ENCODE measurements at places on chromosomes 16 and 17. TPM values are rescaled to one million over a fixed set of nuclear protein-coding genes. Genes with fewer than 3 reads are reported as not detected.

AURKB gene
- 209 TPM for total RNA-seq

NUBP2 gene
- total RNA-seq: 152 TPM

STAT5B gene
- total RNA-seq: 41.3 TPM

SOCS7 gene
- 18.3 TPM for total RNA-seq

COPZ2 gene
- not detected for total RNA-seq

AIPL1 gene
- 0.28 TPM for total RNA-seq

NAA60 gene
- 12.6 TPM for total RNA-seq

GLP2R gene
- not detected for total RNA-seq

SBK1 gene
- total RNA-seq: 23.6 TPM

HBA2 gene
- not detected for total RNA-seq

ODAD4 gene
- 0.28 TPM for total RNA-seq

RNF222 gene
- not detected for total RNA-seq

MRPS23 gene
- total RNA-seq: 65.9 TPM

CCDC154 gene
- not detected for total RNA-seq

GRB7 gene
- total RNA-seq: 61.6 TPM

CCL3 gene
- total RNA-seq: not detected

CDH3 gene
- 115 TPM for total RNA-seq

RAB37 gene
- total RNA-seq: 3.5 TPM

Measured in H7 (cell line).